Activated gamma-delta T cell treated with Interleukin-2 at 50 U/mL for 16 hours (primary cell): ENCODE measurements at places on chromosomes 16 and 17.
A peak's percentile ranks its signal among the peaks of the same experiment; 100 is the strongest.

DNA sequence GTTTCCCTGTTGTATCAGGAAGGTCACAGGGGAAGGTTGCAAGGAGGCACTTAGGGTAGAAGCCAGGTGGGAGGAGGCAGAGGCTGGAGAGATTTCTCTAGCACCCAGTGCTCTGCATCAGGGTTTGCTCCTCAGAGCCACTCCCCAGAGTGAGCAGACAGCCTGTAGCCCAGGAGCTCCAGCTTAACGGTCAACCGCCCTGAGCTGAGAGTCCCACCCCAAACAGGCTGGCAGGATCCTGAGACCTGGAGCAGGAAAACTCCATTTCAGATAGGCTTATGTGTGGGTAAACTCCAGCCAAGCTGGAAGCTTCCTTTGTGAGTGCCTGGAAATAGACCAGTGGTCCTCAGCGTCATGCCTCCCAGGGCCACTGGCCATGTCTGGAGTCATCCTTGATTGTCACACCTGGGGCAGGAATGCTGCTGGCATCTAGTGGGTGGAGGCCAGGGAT lies 37.9 kb downstream of the MPRIP start:
- no peak for DNase-seq

- DNase-seq, result peak; percentile 60
These were observed 85.0 kb upstream of the MED9 start for GRCh38 chr17:17391668-17392370.

GRCh38 chr17:6092182-6092902 lies 22.2 kb downstream of the WSCD1 start:
- no peak for DNase-seq

GRCh38 chr17:42782166-42783061 lies 2.0 kb downstream of the WNK4 start:
- no peak for DNase-seq

- DNase-seq, result no peak
These were observed 51.9 kb downstream of the RAB11FIP4 start for GRCh38 chr17:31443386-31443785.

- no peak for DNase-seq
These were observed 46.0 kb downstream of the TMC5 start for GRCh38 chr16:19463468-19464315.

GRCh38 chr17:81334391-81334901 lies 39.3 kb upstream of the SLC38A10 start:
- no peak for DNase-seq

GRCh38 chr17:50424246-50424995 lies 1.6 kb upstream of the ACSF2 start:
- DNase-seq, result no peak

GRCh38 chr16:4979736-4980660 lies 21.9 kb downstream of the SEC14L5 start:
- DNase-seq, result no peak

DNA sequence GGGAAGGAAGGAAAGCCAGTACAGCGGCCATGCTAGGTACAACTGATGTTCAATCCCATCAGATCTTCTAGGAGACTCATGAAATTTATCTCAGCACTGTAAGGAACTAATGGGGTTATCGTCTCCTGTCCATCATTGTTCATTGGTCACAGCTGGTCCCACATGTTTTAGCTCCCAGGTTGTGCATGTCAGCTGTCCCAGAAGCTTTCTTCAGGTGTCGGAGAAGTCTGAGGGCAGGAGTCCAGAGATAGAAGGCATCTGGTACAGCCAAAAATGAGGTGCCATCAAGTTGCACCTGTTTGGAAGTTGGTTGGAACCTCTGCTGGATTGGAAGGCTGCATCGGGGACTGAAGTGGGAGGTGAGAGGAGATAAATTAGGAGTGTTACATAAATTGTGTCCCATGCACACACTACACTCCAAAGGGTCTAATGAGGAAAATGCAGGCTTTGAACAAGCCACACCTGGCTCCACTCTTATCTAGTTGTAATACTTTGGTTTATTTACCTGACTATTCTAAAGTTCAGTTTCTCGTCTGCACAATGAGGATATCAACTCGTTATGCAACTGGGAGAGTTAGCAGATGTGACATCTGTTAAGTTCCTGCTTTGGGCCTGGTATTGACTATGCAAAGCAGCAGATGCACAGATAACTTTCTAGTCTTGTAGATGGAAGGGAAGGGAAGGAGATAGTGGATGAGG lies 62.9 kb downstream of the MAP2K6 start:
- no peak for DNase-seq

DNA sequence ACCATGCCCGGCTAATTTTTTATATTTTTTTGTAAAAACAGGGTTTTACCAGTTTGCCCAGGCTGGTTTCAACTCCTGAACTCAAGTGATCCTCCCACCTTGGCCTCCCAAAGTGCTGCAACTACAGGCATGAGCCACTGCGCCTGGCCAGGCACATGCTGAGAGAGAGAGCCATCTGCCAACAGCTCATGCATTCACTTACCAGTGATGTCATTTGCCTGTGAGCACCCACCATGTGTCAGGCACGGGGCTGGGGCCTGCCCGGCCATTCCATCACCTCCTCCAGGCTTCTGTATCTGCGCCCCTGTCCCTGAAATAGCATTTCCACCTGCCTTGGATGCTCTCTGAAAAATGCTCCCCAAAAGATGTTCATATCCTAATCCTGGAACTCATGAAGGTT lies 43.6 kb upstream of the PEMT start:
- DNase-seq, result no peak

- DNase-seq, result peak; percentile 39
These were observed 17.1 kb downstream of the SPIRE2 start for GRCh38 chr16:89845417-89845816.

DNA sequence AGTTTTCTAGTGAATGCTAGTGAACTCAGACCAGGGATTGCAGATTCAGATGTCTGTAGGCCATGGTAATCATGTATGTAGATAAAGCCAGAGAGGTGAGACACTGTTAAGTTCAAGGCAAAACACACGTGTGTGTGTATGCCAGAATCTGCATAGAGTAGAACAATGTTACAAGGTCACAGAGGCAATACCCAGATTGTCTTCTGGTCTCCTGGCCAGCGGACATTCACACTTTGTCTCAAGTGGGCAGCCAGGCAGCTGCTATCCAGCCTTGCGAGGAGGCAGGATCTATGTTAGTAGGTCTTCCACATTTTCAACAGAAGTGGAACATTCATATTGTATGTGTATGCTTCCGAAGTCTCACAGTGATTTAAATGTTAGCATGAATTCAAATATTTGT lies 244.4 kb downstream of the FTO start:
- DNase-seq, result no peak

DNA sequence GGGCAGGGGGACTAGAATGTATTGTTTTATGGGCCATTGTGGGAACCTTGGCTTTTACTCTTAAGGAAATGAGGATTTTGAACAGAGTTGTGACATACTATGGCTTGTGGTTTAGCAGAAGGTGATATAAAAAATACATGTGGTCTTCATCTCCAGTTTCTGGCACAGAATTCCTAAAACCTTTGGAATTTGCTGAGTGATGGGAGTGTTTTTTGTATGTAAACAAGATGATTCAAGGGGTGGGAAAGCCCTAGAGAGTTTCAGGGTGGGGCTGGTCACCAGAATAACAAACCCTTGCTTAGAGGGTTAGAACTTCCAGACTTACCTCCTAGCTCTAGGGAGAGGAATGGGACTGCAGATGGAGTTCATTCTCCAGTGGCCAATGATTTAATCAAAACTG lies 316.1 kb downstream of the PHKB start:
- no peak for DNase-seq

DNA sequence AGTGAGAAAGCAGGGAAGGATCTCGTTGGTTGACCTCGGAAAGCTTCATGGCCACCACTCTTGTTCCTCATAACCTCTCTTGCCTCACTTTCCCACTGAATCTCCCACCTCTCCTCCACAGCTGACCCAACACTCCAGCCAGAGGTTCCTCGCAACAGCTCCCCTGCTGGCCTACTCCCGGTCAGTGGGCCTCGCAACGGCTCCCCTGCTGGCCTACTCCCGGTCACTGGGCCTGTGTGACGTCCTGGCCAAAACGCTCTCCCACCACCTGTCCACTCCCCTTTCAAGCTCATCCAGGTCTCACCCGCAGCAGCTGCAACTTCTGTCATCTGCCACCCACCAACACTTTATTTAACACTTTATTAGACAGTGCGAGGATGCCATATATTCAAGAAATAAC lies 149.1 kb downstream of the VPS53 start:
- no peak for DNase-seq

GRCh38 chr17:18377437-18378204 lies at the start of gene EVPLL:
Gene EVPLL, plus strand, starts transcription at chr17:18377778. Its CDS starts 3,160 bp downstream, at chr17:18380938.
- DNase-seq, result no peak

- no peak for DNase-seq
These were observed 2.6 kb upstream of the EXOSC6 start for GRCh38 chr16:70254180-70254964.

DNA sequence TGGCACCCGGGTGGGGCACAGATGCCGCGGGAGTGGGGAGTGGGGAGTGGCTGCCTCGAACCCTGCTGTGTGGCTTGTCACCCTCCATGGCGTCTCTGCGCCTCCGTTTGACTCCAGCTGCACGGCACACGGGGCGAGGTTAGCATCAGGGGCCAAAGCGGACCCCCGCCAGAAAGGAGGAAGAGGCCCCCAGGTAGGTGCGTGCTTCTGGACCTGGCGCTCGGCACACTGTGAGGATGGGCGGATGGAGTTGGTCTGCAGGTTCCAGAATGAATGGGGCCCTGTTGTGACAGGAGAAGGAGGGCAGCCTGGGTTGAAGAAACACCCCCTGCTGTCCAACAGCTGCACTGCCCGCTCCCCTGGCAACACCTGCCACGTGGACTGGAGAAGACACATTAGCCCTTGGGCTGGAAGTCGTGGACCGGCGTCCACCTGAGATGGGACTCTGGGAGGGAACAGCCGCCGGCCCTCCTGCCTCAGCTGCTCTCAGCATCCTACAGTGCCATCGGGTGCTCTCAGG lies 9.4 kb upstream of the FASN start:
- DNase-seq, result no peak

DNA sequence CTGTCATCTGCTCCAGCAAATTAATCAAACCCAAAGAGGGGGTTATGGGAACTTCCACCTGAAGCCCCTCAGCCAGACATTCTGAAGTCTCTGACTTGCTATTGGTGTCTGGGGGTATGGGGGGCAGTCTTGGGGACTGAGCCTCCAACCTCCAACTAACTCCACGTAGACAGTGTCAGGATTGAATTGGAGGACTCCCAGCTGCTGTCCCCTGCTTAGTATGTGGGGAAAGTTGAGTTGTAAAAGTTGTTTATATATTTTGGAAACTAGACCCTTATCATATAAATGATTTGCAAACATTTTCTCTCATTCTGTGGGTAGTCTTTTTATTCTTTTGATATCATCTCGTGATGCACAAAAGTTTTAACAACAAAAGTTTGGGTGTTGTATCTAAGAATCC lies 689.2 kb downstream of the WWOX start:
- DNase-seq, result no peak

GRCh38 chr17:4161192-4161966 lies 18.4 kb downstream of the CYB5D2 start:
- DNase-seq, result no peak

- DNase-seq, result no peak
These were observed 4.4 kb downstream of the SHBG start for GRCh38 chr17:7634384-7634783.

DNA sequence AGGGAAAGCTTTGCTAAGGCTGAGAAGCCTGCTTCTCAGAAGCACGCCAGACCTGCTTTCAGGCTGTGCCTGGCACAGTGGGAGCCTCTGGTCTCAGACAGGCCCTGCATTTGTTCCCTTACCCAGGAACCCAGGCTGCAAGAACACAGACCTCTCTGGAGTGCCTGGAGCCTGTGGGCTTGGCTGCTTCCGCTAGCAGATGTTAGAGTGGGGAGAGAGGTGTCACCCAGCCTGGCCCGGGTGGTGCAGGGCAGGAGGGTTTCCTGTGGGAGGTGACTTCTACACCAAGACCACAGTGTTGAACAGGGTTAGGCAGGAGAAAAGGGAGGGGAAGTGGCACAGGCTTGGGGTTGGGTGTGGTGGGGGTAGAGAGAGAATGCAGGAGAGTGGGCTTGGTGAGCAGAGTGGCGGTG lies 35.8 kb upstream of the ADGRG1 start:
- peak; percentile 86 for DNase-seq

- peak; percentile 35 for DNase-seq
These were observed 806 bp upstream of the CYB561 start for GRCh38 chr17:63446753-63447470.

GRCh38 chr17:47693731-47694580 lies at the start of gene TBKBP1:
Gene TBKBP1, plus strand, starts transcription at chr17:47694161. Its CDS starts 1,952 bp downstream, at chr17:47696113.
- peak; percentile 60 for DNase-seq

- no peak for DNase-seq
These were observed 220.7 kb downstream of the KCNJ2 start for GRCh38 chr17:70390049-70390448.

- DNase-seq, result peak; percentile 20
These were observed 3.3 kb downstream of the TPSD1 start for GRCh38 chr16:1258906-1259759.

DNA sequence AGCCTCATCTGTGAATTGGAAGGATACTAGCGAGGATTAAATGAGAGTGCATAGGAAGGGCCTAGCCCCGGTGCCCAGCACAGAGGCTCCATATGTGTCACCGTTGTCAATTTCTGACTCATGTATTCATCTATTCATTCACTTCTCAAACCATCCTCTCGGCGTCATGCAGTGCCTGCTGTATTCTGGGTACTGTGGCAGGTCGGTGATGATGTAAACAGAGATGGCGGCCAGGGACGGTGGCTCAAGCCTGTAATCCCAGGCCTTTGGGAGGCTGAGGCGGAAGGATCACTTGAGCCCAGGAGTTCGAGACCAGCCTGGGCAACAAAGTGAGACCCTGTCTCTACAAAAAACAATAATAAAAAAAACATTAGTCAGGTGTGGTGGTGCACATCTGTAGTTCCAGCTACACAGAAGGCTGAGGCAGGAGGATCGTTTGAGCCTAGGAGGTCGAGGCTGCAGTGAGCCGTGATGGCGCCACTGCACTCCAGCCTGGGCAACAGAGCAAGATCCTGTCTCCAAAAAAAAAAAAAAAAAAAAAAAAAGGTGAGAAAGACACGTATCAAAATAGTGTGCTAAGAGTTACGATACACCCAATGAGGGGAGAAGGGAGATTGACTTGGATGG lies 4.3 kb upstream of the PPP1R1B start:
- DNase-seq, result no peak

GRCh38 chr17:29126268-29126930 lies 53.8 kb downstream of the MYO18A start:
- no peak for DNase-seq
